T follicular helper cell (primary cell): ENCODE measurements at places on chromosomes 13 and 19.

DNA sequence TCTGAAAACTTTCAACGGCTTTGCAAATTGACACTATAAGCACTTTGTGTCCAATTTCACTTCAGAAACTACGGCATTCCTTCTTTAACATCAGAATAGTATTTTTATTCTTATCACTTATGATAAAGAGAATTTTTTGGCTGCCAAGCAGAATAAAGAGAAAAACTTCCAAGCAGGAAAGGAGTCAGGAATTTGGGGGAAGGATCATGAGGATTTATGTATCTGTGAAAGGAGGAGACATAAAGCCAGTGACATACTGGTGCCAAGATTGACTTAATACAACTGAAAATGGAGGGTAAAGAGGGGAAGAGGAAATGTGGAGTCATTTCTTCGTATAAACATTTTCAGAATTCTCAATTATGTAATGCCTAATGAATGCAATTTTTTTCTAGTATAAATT lies 94.7 kb downstream of the RBM26 start:
- DNase-seq = no peak

- no peak for DNase-seq
Measured at GRCh38 chr19:13023656-13024055, 28.4 kb downstream of the NFIX start.

DNA sequence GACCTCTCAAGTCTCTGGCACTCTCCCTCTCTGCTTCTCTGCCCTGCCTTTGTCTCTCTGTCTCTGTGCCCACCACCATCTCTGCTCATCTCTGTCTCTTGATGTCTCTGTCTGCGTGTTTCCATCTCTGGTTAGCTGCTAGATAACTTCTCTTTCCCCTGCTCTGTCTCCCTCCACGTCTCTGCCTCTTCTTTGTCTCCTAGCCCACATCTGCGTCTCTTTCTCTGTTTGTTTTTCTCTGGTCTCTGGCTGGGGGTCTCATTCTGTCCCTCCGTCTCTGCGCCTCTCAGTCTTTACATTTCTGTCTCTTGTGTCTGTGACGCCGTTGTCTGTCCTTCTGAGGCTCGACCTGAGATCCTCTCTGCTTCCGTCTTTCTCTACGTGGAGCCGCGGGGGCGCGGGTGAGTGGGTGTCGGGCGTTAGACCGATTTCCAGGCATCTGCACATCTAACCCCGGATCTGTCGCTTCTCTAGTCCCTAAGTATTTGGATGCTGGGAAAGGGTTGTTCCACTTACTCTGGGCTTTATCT lies 386 bp downstream of the GIPR start:
- no peak for DNase-seq

DNA sequence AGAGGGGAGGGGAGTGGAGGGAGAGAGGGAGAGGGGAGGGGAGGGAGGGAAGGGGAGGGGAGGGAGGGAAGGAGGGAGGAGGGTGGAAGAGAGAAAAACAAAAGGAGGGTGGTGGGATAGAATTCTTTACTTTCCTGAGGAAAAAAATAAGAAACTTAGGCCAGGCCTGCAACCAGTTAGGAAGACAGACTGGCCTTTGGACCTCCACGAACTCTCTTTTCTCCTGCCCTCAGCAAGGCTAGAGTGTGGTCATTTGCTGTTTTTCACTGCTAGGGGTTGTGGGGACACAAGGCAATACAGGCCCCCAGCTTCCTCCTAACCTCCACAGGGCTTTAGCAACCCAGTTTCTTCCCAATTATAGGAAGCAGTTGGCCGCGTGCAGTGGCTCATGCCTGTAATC lies 4.2 kb downstream of the CCDC8 start:
- no peak for DNase-seq

GRCh38 chr19:55432241-55432959 lies 10.7 kb downstream of the SHISA7 start:
- DNase-seq = no peak

GRCh38 chr19:5578097-5578846 lies 10.5 kb upstream of the TINCR start:
- peak; percentile 58 for DNase-seq

GRCh38 chr13:72864142-72865011 lies 82.4 kb downstream of the PIBF1 start:
- no peak for DNase-seq

DNA sequence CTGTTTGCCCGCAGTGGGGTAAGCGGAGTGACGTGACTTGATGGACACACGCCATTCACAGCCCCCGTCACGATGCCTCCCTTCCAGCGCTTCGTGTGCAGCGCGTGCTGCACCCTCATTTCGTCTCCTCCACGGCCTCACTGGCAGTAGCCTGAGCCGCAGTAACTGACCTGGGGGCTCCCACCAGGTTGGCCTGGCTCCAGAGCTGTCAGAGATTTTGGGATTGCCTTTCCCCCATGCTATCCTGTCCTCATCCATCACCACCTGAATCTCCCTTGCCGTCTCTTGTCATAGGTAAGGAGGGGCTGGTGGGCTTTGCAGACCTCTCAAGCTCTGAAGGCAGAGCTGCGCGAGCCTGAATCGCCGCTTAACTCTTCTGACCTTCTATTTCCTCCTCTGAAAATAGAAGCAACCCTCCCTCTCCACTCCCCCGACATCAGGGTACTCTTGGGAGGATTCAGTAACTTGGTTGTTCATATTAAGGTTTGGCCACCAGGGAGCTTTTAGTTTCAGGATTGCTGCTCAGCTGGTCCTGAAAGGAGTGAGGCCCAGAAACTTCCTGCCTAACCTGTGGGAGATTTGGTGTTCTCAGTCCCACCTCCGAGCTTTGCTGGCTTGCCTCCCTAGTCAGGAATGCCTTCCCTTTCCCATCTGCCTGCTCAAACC lies 27.9 kb downstream of the SIGLEC5 start:
- no peak for DNase-seq

GRCh38 chr19:31289381-31289880 lies 59.8 kb downstream of the TSHZ3 start:
- DNase-seq = no peak

GRCh38 chr19:29525901-29526729 lies at the start of gene VSTM2B:
VSTM2B (plus strand) TSS chr19:29525994; CDS start chr19:29526584, 590 bp downstream.
- no peak for DNase-seq

GRCh38 chr19:33312065-33312464 lies 9.7 kb upstream of the CEBPA start:
- DNase-seq = no peak

- DNase-seq = no peak
Measured at GRCh38 chr13:21657538-21657937, 13.3 kb upstream of the FGF9 start.

DNA sequence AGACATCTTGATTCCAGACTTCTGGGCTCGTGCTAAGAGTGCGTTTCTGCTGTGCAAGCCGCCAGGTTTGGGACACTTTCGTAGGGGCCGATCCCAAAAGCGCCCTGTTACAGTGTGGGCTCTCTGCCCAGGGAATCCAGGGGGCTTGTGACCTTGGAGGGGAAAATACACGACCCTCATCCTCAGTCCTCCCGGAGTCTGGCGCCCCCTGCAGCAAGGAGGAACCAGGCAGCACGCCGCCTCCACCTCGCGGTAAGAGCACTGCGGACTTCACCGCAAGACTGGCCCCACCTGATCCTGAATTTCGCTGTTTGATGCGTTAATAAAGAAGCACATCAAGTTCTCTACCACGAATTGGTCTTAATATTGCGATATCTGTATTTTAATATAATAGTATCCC lies 5.2 kb downstream of the POLRMT start:
- no peak for DNase-seq

DNA sequence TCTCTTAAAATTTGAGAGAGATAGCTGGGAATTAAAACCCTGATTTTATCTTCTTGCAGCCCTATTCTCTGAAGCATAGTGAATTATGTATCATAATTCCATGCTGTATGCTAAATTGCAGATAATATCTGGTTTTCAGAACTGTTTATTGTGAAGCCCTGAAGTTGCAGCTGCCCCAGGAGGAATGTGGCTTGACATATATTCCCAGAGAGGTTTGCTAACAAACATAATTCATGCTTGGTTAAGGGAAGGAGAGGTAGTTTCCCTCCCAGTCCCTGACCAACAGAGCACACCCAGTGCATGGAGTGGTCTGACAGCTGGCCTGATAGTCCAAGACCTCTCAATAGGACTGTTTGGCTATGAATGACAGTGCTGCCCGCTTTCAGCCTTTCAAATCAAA lies 500.6 kb upstream of the MIR17HG start:
- DNase-seq = no peak

- DNase-seq = no peak
Measured at GRCh38 chr13:76723551-76724232, 162.5 kb downstream of the KCTD12 start.

DNA sequence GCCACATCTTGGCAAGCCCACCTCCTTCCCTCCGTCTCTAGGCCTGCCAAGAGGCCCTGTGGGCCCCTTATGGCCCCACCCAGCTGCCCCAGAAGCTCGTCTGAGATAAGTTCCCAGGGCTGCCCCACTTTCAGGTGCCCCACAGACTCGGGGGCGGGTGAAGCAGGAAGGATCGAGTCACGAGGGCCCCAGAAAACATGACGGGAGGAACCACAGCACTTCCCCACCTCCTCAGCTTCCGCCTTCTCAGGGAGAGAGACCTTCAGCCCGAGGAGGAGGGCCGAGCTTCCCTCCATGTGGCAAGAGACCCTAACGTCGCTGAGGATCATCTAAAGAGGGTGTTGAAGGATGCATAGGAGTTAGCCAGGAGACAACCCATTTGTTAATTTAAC lies 4.5 kb upstream of the IL12RB1 start:
- peak; percentile 72 for DNase-seq

DNA sequence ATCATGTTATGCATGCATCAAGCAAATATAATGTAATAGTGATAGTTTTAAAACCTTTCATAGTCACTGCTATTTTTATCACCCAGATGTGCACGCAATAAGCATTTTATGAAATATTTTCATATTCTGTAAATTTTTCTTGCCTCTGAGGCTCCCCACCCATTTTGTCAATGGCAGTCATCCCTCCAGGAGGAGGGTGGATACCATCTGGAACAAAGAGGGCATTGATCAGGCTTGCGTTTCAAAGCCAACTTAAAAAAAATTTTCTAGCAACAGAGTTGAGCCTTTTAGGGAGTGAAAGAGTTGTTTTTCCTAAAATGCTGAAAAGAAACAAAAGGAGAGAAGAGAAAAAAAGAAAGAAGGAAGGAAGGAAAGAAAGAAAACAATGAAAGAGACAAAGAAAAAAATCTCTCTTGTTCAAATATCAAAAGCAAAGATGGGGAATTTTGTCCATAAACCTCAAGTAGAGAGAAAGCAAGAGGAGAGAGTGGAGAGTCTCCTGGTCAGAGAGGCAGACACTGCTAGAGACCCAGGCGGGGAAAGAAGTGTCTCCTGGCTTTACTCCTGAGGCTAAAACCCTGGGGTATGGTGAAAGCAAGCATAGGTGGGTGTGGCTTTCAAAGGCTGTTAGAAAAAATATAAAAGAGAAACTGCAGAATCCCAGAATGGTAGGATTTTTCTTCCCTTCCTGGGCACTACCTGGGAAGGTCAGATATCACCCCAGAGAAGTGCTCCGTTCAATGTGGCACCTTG lies 63.6 kb upstream of the KLF12 start:
- no peak for DNase-seq

- DNase-seq = no peak
Measured at GRCh38 chr13:107961849-107962608, 253.3 kb downstream of the LIG4 start.

DNA sequence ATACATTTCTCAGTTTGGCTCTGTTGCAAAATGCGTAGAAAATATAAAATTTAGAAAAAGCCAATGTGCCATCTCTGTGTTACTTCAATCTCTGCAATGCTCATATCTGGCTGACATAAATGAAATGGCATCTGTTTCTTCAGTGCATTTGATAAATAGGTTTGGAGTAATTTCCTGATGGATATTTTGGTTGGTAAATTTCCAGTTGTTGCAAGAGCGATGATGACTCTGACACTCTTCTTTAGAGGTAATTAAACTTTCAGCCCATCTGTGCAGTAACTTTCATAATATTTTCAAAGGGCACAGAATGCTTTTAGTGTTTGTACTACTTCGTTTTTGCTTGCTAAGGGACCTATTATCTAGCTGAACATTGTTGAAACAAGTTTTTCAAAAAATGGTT lies 1286.4 kb downstream of the PCDH9 start:
- no peak for DNase-seq

DNA sequence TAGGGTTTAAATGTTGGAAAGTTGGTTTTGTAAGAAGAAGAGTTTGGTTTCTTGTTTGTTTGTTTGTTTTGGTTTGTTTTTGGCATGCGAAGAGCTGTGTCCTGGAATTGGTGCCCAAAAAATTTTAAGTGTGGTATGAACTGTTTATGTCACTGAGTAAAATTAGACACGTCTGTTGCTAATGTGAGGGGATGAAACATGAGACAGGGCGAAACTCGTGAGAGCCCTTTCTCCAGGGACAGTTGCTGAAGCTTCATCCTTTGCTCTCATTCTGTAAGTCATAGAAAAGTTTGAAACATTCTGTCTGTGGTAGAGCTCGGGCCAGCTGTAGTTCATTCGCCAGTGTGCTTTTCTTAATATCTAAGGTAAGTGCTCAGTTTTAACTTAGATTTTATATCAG lies at the start of gene SGCG:
TSS of gene SGCG (plus strand) at position 269 of the 400 bp plus-strand sequence. CDS start 22,716 bp downstream, outside the sequence.
- DNase-seq = no peak

- no peak for DNase-seq
Measured at GRCh38 chr13:107295416-107296140, 727.6 kb upstream of the ARGLU1 start.

DNA sequence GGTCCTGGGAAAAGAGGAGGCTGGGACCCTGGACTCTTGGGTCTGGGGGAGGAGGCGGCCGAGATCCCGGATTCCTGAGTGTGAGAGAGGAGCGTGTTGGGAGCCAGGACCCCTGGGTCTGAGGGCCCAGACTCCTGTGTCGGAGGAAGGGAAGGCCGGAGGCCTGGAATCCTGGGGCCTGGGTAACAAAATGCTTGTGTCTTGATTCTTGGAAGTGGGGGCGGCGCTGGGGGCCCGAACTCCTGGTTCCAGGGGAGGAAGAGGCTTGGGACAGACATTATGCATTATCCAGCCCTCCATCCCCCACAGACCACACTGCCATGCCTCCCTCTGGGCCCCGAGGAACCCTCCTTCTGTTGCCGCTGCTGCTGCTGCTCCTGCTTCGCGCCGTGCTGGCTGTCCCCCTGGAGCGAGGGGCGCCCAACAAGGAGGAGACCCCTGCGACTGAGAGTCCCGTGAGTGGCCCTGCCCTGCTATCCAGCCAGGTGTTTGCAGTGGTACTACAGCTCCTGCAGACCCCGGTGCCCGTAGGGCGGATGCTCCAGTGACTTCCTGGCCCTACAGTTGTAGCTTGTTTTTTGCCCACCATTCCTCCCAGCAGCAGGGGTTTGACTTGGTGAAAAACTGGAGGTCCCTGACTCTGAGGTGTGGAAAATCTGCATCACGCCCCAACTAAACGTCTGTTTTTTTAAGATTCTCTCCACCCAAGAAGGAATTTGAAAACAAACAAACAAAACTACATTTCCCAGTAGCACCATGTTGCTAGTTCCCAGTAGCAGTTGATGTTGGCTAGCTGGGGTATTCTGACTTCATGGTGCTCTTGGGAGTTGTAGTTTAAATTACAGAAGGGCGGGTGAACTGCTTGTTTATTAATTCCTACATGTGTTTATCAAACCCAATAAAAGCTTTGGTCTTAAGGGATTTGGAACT lies 630 bp downstream of the NUCB1 start:
- no peak for DNase-seq
